Activated CD8-positive, alpha-beta T cell treated with anti-CD3 and anti-CD28 coated beads for 36 hours (primary cell): ENCODE measurements at places on chromosomes 12 and 14.
A peak's percentile ranks its signal among the peaks of the same experiment; 100 is the strongest.

DNA sequence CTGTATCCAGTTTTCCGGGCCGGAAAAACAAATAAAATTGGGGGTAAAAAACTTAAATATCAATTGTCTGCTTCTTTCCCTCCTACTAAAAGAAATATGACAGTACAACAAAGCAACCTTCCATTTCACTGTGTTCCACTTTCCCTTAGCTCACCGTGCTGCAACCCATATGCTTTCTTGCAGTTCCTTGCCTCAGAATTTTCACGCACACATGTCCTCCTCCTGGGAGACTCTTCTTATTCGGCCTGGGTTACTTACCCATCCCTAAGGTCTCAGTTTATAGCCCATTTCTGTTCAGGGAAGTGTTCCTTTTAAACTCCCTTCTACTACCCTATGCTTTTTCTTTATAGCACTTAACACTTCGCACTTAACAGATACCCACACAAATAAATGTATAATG lies 4.5 kb upstream of the MAGOHB start:
- no peak for DNase-seq

DNA sequence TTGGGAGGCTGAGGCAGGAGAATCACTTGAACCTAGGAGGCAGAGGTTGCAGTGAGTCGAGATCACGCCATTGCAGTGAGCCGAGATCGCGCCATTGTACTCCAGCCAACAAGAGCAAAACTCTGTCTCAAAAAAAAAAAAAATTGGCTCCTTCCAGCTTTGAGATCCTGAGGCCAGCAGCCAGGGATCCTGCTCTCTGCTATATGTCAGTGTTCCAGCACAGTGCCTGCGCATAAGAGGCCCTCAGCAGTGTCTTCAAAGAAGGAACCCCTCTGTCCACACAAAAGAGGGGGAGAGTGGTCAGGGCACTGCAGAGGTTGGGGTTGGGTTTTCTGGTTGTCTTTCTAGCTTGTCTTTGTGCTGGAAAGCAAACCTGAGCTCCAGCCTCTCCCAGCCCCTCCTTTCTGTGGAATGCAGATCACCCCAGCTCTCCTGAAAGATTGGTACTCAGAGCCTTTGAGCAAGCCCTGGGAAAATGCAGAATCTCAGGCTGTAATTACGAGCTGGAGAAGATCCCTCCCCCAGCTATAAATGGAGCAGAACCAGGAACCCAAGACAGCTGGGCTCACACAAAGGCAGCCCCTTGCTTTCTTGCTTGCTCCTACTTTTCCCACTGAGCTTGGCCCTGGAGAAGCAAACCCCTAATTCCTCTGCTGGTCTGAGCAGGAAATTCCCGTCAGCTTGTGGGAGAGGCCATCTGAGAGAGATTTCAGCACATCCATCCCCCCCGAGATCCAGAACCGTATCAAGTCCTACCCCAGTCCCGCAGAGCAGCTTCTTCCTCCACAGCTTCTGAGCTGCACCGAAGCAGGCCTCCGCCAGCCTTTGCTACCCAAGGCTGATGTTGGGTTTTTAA lies 205.7 kb downstream of the ZFP36L1 start:
- no peak for DNase-seq

- no peak for DNase-seq
Observed at GRCh38 chr14:93369713-93370266, 22.8 kb downstream of the COX8C start.

DNA sequence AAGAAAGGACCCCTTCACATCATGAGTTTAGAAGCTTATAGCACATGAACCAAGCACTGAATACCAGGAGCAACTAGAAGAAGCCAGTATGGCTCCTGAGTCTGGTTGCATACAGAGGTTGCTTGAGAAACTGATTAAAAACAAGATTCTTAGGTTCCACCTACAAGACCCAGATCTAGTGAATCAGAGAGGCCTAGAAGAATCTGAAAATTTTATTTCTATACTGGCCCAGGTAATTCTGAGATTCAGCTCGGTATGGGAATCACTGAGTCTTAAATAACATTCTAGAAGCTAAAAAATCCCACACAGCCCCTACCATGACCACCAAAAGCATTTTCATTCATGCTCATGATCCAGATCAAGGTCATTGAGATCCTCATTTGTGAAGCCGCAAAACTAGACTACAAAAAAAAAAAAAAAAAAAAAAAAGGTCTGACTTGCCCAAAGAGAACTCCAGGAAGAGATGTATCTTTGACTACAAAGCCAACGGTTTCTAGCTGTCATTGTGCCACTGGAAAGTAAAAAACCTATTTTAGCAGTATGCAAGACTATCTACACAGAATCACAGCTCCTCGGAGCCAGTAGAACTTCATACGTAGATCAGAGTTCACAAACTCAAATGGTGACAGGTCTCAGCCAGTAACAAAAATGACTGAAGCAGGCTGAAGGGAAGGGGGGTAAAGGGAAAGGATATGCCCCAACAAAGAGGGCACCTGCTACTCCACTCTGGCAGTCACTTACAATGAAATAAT lies 168.4 kb upstream of the EGLN3 start:
- DNase-seq, result no peak

DNA sequence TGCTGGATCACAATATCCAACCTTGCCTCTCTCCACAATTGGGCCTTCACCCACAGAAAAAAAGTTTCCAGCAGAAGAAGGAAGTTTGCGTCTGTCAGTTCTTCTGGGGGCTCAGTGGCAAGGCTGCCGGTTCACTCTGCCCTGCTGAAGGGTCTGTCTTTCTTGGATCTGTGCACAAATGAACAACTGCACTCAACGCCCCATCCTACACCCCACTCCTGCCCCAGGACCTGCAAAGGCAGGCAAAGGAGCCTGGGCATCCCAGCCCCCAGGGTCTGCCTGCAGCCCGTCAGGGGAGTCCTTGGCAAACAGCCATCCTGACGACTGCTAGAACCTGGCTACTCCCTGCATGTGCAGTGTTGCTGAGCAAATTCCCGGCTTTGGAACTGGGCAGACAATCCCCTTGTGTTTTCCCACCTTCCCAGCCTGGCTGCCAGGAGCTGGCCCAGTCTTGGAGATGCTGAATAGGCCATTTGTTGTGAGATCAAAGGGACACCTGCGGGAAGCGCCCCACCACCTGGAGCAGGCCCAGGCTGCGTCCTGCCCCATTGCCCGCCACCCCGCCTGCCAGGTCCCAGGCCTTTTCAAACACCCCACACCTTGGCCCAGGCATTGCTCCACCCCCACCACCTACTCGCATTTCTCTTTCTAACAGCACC lies 311.9 kb downstream of the BCL11B start:
- no peak for DNase-seq

DNA sequence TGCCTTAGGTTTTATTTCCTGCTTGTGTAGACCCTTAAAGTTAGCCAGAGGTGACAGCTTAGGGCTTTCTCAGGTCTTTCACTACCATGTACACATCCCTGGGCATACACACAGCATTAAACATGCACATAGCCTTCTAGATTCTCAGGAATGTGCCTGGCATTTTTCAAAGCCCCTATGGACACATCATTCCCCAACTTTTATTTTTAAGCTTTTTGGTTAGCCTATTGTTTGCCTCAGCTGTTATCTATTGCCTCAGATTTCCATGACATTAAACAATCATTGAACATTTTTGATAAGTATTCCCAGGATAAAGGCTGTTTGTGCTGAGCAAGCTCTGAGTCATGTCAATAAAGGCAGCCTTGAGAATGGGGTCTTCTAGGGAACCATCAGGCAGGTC lies 15.1 kb upstream of the PPM1A start:
- no peak for DNase-seq

GRCh38 chr12:98592825-98593322 lies 612 bp upstream of the SLC25A3 start:
- DNase-seq, result peak; percentile 13

- DNase-seq, result no peak
Observed at GRCh38 chr12:86712425-86712843, 456.2 kb upstream of the MGAT4C start.

DNA sequence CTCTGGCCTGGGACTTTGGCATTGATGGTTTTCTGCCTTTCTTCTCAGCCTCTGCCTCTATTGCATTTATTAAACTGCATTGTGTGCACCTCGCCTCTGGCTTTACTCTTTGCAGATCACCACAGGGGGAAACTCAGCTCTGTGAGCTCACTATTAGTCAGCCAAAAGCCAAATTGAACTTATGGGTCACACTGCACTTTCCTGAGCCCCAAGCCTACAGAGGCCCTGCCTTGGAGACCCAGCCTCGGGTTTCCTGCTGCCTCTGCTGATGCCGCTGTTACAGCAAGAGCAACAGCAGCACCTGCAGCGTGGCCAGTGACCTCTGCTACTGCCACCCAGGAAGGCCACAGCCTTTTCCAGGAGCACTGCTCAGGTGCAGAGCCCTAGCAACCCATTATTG lies 122.5 kb downstream of the DAD1 start:
- DNase-seq, result no peak

DNA sequence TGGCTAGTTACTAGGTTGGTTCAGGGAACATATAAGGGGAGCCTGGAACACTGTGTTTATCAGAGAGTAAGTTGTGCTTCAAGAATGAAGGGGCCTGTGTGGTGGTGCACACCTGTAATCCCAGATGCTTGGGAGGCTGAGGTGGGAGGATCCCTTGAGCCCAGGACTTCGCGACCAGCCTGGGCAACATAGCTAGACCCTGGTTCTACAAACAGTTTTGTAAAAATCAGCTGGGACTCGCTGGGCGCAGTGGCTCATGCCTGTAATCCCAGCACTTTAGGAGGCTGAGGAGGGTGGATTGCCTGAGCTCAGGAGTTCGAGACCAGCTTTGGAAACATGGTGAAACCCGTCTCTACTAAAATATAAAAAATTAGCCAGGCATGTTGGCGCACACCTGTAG lies 42.1 kb upstream of the GPR132 start:
- DNase-seq, result no peak

GRCh38 chr14:92513966-92514843 lies 624 bp downstream of the RIN3 start:
- peak; percentile 59 for DNase-seq

- DNase-seq, result no peak
Observed at GRCh38 chr12:13177906-13178305, 18.6 kb upstream of the EMP1 start.

- no peak for DNase-seq
Observed at GRCh38 chr12:75041472-75041871, 168.2 kb downstream of the KCNC2 start.

DNA sequence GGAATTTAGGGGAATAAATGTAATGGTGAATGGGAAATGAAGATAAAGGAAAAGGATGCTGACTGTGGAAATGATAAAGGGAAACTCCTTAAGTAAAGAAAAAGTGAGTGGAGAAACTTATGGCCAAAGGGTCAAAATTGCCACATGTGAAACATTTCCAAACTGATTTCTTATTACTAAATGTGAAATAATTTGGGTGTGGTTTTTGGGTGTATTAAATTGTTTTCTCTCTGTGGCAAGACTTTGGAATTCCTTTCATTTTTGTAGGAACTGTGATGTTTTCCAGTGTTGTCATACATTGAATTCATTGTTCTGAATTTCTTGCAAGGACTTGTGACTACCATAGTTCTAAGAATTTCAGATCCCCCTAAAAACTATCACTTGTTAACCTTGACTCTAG lies 1891.5 kb upstream of the SEL1L start:
- DNase-seq, result no peak

DNA sequence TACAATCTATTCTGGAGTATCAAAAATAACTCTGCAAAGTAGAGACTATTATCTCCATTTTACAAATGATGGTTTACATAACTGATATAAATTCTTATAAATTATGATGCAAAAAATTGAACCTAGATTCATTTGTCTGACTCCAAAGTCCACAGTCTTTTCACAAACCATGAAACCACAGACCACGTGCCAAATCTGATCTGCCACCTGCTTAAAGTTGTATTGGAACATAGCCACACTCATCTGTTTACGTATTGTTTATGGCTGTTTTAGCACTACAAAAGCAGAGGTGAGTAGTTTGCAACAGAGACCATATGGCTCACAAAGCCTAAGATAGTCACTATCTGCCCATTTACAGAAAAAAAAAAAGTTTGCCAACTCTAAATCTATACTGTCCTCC lies 105.3 kb downstream of the KCNH5 start:
- no peak for DNase-seq

- no peak for DNase-seq
Observed at GRCh38 chr14:55892906-55893305, 225.3 kb upstream of the PELI2 start.

DNA sequence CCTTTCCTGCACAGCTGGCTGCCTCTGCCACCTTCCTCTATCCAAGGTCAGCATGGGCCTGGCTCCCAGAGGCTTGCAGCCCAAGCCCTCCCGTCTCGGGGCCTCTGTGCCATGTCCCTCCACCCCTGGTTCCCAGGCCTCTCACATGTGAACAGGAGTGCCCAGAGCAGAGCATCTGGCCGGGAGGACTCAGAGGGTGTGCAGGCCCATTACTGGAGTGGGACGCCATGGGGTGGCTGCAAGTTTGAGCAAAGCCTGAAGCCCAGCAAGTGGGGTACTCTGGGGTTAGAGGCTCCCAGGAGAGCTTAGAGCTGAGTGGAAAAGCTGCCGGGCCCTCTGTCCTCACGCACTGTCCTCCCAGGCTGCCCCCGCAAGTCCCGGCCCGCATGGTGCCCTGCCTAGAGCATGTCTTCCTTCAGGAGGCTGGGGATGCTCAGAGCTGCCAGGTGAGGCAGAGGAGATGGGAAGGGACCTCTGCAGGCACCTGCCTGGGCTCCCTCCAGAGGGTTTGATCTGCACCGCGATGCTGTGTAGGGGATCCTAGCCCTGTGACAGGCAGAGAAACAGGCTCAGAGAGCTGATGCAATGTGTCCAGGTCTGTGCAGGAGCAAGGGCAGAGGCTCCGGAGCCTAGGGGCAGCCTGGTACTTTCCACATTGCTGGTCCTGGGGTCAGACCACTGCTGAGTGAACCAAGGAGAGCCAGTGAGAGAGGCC lies 39.8 kb downstream of the DIO3 start:
- no peak for DNase-seq

GRCh38 chr14:103107455-103107854 lies 12.9 kb downstream of the EXOC3L4 start:
- DNase-seq, result no peak

DNA sequence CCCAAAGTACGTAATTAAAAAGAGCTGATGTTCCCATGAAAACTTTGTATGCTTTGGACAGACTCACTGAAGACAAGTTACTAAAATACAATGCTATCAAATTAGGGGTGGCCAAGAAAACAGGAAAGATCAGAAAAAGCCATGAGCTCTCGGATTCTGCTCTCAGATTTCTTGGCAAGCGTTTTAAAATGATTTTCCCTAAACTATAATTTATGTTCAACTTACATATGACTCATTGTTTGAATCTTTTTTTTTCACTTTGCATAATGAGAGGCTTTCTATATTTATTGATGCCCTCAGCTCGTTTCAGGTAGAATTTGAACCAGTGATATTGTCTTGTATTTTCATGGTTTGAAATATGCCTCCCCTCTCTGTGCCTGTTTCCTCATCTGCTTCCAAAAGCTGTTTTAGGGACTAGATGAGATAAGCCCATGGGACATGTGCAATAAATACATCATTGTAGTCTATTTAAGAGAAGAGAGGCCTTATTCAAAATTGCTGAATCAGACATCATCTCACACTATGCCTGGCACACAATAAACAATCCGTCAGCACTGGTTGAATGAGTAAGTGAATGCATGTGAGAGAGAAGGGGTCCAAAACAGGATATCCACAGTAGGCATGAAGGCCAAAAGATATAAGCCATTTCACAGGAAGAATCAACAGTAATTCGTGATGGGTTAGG lies 4.7 kb upstream of the IPO8 start:
- DNase-seq, result no peak
